ENCODE measurements at places on chromosomes 11 and 22.

DNA sequence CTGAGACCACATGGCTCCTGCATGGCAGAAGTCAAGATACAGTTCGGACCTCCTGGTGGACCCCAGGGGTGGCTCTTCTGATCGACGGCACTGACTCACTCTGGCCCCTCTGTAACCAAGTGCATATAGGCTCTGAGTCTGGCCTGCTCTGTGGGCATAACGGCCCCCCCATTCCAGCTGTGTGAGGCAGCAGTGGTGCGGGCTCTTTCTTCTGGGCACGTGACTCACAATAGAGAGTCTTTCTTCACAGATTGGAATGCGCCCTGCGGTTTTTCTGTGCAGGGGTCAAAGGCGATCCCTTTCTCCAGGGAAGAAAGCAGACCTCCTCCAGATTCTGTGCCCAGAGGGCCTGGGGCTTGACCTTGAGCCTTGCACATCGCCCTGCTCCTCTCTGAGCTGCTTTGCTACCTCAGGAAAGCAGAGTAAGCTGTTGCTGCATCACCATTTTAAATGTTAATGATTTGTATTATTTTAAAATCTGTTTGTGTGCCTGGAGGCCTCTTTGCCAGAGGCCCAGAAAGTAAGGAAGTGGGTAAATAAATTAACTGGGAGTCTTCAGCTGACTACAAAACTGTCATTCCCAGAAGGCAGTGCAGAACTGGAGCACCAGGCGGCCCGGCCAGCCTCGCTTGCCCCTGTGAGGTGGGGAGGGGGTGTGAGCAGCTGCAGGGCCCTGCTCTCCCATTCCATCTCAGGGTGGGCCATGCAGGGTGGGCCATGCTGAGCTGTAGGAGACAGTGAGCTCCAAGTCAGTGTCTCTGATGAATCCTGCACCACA lies 199.0 kb downstream of the GRIK4 start:
- no peak for DNase-seq

DNA sequence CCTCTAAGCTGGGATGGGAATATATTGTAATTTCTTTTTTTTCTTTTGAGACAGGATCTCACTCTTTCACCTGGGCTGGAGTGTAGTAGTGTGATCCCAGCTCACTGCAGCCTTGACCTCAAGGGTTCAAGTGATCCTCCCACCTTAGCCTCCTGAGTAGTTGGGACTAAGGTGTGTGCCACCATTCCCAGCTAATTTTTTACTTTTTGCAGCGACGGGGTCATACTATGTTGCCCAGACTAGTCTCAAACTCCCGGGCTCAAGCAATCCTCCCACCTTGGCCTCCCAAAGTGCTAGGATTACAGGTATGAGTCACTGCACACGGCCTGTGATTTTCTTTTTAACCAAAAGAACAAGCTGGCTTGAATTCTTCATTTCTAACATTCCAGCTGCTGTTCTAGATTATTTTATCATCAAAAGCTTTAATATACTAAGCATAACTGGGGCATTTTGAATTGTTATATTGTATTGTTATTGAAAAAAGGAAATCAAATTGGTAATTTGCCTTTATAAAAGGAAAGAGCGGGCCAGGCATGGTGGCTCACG lies 26.8 kb upstream of the PPP2R1B start:
- DNase-seq = no peak

DNA sequence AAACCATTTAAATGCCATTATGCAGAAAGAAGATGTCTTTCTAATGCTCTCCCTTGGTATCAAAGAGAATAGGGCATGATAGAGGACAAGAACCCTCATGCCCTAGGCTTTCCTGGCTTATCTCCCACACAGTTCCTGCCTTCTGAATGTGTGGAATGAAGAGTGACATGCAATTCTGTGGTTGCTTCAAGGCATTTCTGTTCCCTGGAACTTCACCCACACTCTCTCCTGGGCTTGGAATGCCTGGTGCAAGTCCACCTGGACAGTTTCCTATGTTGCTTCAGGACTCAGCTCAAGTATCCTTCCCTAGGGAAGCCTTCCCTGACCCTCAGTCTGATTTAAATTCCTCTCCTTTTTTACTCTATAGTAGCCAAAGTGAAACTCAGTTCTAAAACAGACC lies 53.8 kb upstream of the DRD2 start:
- no peak for DNase-seq

GRCh38 chr11:132093536-132094259 lies 723.3 kb downstream of the NTM start:
- DNase-seq = no peak

- no peak for DNase-seq
These were observed 936.2 kb upstream of the CHORDC1 start for GRCh38 chr11:91158891-91159537.

DNA sequence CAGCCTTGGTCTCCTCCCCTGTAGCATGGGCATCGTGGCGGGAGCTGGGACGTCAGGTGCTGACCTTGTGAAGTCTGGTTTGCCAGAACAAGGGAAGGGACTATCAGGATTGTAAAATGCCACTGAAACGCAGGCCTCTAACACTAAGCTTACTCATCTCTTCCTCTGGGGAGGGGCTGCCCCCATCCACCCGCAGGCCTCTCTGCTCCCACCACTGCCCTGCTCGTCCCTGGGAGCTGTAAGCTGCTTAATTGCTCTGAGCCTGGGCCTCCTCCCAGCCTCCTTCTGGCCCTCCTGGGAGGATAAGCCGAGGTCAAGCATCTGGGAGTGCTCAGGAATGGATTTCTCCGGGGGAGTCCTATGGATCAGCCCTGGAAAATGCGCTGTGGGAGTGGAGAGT lies 8.4 kb downstream of the SHISAL1 start:
- DNase-seq = no peak

GRCh38 chr22:36724836-36725235 lies 21.3 kb upstream of the CACNG2 start:
- no peak for DNase-seq

DNA sequence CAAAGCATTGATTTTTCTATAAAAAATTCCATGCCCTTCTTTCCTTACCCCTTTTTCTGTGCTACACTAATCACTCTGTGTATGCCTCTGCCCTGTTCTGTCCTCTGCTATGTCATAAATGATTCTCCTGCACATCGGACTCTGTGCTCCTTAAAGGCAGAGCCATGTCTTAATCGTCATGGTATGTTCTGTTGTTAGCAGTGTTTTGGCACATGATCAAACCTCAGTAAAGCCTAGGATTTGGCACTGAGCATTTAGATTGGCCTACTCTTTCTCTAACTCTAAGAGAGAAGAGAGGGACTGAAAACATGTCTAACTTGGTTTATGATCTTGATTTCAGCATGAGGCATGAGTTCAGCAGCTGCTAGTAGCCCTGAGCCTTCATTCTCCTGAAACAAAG lies 266.9 kb downstream of the AASDHPPT start:
- DNase-seq = no peak
